Ureter (tissue), 1 donor: ENCODE measurements at places on chromosomes 2 and 18. TPM values are rescaled to one million over a fixed set of nuclear protein-coding genes. Genes with fewer than 3 reads are reported as not detected.

GRCh38 chr2:39246382-39246980 lies 2.7 kb upstream of the CDKL4 start:
- DNase-seq = no peak

GRCh38 chr2:190627448-190628412 lies 21.2 kb upstream of the NAB1 start:
- DNase-seq = no peak

- DNase-seq = no peak
These were observed 2.9 kb downstream of the CEP68 start for GRCh38 chr2:65059071-65059470.

ABCG5 gene
- total RNA-seq = not detected
